ENCODE measurements at places on chromosomes 13 and 19.

- DNase-seq: no peak
Measured at GRCh38 chr13:51244637-51245405, 22.6 kb downstream of the FAM124A start.

- DNase-seq: no peak
Measured at GRCh38 chr19:46591870-46592269, 9.3 kb upstream of the CALM3 start.

- peak; percentile 69 for DNase-seq
Measured at GRCh38 chr19:4976401-4977298, 7.7 kb downstream of the KDM4B start.

DNA sequence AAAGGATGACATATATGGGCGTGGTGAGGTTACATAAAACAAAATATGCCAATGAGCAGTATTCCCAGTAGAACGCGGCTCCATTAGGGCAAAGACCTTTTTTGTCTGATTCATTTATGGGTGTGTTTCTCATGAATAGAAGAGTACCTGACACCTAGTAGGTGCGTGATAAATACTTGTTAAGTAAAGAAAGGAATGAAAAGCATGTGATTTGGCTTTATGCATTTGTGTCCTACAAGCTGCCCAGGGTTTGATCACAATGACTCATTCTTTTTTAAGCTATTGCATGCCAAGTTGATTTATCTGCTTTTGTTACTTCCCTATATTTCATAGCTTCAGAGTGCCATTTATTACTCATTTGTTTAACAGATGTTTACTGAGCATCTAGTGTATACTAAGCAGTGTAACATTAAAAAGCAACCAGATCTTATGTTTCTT, 19.1 kb upstream of the KCTD4 start:
- DNase-seq: no peak

DNA sequence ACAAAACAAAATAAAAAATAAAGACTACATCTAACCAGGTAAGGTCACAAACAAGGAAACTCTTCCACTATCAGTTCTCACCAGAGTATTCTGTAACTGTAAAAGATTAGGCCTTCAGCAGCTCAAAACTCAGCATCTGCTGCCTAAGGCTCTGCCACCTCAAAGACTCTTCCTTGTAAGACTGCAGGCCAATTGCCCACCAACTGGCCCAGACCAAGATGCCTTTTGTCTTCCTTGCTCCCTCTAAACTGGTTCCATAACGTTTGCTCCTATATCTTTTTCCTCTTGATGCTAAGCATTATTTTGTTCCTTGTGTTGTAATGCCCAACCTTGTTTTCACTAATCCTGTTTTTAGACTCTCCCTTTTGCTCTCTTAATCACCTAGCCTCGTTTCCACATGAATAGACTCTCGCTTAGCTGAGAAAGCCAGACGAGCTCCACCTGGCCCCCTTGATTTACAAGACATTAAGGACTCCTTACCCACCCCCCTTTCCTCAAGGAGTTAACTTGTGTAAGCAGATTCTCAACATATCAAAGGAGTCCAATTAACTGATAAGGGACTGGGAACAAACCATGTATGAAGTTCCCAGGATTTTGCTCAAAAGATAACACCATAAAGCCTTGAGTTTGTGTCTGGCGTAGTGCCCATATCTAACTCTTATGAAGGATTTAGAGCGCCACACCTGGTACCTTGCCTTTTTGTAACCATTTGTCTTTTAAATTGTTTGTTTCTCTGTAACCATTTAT, 1.5 kb downstream of the ZNF814 start:
- DNase-seq: no peak

GRCh38 chr13:108895220-108895704, 265.9 kb downstream of the MYO16 start:
- DNase-seq: peak; percentile 34

DNA sequence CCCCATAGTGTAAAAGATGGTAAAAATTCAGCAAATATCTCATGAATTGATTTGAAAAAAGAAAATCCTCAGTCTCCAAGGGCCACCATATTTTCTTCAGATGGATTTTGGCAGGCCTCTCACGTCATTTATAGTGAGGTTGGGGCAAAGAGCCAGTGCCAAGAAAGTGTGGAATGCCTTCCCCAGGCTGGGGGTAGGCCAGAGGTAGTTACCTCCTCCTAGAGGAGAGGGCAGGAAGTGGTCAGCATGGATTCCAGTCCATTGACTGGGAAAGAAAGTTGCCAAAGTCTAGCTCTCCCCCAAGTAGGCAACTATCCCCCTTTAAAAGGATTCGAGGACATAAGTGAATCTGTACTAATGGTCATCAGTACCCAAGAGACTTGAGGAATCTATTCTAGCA, 68.4 kb upstream of the KCTD4 start:
- no peak for DNase-seq

DNA sequence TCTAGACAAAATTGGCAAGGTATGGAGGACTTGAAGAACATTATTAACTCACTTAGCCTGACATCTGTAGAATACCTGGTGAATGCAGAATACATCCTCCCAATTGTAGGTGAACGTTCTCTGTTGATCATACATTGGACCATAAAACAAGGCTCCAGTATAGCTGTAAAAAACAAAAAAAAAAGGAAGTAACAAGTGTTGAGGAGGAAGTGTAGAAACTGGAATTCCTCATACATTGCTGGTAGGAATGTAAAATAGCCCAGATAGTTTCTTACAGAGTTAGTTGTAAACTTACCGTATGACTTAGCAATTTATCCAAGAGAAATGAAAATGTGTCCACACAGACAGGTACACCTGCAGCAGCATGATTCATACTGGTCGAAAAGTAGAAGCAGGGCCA, 44.8 kb downstream of the TSSK6 start:
- no peak for DNase-seq

GRCh38 chr13:102141625-102142472, 260.0 kb downstream of the FGF14 start:
- peak; percentile 80 for DNase-seq

DNA sequence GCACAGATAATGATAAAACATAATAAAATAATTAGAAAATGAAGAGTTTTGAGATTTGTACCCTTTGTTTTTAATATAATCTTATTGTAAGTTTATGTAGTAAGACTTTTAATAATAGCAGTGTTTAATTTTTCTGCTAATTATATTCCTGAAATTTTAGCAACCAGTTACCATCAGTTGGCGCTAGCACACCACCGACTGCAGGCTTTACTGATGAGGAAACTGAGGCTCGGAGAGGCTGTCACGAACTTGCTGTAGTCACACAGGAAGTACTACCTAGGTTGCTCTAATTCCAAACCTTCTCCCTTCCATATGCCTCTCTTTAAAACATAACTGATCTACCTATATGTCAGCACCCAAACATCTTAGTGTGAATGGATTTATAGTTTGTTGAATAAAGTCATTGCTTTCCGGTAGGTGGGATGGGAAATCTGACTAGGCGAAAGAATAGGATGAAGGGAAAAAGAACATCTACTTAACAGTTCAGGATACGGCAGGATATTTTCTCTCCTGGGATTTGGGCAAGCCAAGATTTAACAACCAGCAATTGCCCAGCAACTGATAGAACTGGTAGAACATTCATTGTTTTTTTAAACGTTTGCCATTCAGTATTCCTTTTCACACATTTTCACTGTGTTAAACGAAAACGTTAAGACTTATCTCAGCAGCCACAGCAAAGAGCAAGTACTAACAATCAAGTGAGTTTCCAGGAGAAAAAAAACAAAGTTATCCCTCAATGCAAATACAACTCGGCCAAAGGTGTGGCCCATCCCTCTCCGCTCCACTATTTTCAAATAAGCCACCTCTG, 822 bp upstream of the RFXAP start:
- no peak for DNase-seq

GRCh38 chr19:19297759-19298158, 22.6 kb downstream of the SUGP1 start:
- DNase-seq: peak; percentile 52

GRCh38 chr19:12750851-12751250, 740 bp upstream of the BEST2 start:
- DNase-seq: no peak

DNA sequence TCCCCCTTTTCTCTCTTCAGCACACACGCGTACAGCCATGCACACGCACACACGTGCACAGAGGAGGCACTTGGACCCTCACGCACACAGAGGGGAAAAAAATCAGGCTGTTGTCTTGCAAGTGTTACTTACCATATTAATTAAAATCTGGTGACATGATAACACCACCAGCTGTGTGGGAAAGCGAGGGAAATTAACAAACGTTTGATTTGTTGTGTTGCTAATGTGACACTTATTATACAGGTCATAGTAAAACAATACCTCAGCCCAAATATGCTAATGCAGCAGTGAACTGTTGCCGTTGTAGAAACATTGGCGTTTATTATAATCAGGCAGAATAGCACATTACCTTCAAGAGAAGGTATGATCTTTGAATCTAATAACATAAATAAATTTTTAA, 211.7 kb downstream of the TEX29 start:
- no peak for DNase-seq

GRCh38 chr13:68727798-68728197, 1379.8 kb upstream of the ATXN8OS start:
- DNase-seq: peak; percentile 53

GRCh38 chr19:11125994-11126685, 29.4 kb downstream of the SPC24 start:
- peak; percentile 88 for DNase-seq

DNA sequence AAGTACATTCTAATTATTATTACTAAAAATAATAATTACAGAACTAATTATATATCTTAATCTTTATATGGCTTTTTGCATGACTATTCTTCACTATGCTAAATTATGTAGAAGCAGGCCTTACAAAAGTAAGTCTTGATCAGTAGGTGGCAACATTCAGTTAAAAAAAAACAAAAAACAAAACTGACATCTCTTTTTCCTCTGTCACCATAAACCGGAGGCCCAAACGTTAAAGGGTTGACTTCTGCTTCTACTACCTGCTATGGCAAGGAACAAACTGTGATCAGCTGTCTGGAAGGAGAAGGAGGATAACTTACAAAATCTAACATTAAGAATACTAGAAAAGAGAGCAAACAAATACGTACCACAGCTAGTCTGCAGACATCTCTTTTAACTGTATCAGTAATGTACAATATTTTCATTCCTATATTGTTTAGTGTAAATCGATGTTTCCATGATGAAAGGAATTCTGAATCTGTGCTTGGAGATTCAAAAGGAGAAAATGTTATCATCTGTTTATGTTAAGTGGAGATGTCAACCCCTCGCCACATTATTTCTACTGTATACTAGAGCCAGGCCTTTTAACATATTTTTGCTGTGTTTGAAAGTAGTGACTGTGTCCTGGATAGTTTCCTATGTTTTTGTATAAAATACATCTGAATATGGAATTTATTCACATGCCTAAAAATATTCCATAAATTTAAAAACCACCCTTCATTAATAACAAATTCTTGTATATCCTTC, 1525.4 kb downstream of the SLITRK1 start:
- no peak for DNase-seq

DNA sequence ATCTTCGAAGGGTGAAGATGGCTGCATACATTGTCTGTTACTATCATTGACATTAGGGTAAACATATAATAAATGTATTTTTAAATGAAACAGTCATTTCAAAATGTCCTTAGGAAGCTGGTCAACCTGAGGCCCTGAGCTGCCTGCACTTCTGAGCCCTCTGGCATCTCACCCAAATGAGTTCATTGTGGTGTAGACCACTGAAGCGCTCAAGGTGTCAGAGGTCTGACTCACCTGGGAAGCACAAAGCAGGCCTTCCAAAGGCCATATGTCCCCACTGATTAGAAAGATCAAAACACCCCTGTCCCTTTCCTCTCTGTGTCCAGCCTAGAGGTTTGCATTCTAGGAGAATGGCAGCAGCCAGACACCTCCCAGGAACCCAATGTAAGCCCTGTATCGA, 59.6 kb downstream of the COL4A2 start:
- no peak for DNase-seq

DNA sequence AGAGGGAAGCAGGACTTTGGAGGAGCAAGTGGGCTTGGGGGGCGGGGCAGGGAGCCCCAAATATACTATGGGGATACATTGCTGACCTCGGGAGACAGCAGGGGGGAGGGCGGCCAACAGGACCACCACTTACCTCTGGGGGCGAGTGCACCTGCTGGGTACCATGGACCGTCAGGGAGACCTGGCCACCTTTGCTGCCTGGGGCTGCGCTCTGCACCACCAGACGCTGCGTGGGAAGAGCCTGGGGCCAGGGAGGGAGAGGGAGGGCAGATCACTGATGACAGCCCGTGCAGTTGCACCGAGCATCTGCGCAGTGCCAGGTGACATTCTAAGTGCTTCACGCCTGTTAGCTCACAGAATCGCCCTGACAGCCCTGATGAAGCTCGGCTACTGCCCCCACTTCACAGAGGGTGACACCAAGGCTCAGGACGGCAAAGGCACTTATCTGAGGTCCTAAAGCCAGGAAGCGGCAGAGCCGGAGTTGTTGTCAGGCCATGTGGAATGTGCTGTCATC, 24.1 kb downstream of the RFX1 start:
- DNase-seq: no peak

DNA sequence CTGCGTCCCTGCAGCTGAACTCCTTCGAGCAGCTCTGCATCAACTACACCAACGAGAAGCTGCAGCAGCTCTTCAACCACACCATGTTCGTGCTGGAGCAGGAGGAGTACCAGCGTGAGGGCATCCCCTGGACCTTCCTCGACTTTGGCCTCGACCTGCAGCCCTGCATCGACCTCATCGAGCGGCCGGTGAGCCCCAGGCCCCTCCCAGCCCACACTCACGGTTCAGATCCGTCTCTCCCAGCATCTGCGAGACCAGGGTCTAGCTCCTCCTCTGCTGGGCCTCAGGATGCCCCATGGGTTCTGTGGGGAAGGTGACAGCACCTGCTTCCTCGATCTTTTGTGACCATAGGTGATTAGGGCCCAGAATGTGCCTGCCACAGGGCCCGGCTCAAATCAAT, 46.2 kb downstream of the MYH14 start:
- no peak for DNase-seq

DNA sequence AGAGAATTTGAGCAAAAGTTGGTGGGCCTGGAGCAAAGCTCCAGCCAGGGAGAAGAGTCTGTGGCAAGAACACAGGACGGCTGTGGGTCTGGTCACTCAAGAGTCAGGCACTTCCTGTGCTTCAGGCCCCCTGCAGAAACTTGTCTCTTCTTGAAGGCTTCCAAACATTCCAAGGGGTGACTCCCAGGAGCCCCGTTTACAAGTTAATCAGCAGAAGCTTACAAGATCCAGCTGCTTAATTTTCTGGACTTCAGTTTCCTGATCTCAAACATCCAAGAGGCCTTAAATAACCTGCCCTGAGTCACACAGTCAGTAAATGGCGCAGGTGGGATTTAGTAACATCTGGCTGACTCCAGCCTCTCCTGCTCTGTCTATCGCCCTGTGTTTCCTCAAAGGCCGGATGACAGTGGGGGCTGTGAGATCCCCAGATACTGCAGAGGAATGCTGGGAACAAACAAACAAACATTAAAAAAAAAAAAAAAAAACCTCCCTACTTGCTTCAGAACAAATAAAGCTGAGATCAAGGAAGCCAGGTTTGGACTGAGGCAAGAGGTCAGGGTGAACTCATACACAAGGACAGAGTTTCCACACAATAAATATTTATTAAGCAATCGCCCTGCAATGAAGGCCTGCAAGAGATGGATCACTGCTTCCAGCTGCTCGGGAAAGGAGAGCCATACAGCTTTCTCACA, 175.4 kb upstream of the RFC3 start:
- no peak for DNase-seq
